ENCODE measurements at places on chromosomes 1 and 21. TPM values are rescaled to one million over a fixed set of nuclear protein-coding genes. Genes with fewer than 3 reads are reported as not detected.
A peak's percentile ranks its signal among the peaks of the same experiment; 100 is the strongest.

Gene SCP2
- total RNA-seq, result 90.3 TPM

Gene SYT6
- total RNA-seq, result not detected

Gene GUCA2B
- not detected for total RNA-seq

Gene UBE2U
- not detected for total RNA-seq

Gene MCM3AP
- 78.1 TPM for total RNA-seq

DNA sequence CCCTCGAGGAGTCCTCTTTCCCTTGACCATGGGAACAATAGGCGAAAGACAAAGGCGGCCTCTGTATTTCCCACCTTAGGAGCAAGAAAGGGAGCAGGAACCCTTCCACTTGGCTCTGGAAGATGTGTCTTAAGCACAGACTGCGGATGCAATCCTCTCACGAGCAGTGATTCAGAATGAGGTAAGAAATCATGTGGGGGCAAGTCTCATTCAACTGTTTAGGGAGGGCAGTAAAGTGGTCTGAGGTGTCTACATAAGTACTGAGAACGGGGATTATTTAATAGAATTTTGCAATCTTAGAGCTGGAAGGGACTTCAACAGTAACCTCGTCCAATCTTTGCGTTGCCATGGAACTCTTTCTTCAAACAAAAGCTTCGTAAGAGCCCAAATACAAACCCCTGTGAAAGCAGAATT lies 1.6 kb upstream of the DYRK3 start:
- no peak for DNase-seq

DNA sequence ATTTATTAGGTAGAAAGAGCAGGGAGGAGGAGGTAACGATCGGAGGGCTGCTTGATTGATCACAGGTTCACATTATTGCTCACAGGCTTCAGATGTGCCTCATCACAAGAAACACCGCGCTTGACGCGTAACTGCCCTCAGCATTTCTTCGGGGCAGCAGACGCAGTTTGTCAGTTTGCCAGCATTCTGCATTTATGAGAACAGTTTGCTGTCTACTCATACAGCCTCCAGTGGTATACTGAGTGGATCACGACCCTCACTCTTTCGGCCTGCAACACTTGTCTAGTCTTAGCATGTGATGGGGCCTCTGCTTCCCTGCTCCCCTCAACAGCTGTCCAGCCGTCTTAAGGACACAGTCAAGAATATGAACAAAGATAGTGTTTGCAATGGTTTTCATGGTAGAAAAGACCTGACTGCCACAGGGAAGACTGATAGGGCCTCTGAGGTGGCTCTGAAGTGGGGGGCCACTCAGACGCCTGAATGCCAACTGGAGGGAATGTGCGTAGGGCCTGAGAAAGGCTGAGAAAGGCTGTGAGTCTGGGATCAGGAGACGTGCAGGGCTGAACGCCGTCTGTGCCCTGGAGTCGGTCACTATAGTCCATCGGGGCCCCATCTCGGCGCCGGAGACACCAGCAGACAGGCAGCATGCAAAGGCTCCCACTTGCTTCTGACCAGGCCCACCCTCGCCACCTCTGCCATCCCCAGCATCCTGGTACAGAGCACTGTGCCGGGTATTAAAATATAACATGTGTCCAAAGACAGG lies 45.0 kb downstream of the UBE2G2 start:
- DNase-seq, result no peak

DNA sequence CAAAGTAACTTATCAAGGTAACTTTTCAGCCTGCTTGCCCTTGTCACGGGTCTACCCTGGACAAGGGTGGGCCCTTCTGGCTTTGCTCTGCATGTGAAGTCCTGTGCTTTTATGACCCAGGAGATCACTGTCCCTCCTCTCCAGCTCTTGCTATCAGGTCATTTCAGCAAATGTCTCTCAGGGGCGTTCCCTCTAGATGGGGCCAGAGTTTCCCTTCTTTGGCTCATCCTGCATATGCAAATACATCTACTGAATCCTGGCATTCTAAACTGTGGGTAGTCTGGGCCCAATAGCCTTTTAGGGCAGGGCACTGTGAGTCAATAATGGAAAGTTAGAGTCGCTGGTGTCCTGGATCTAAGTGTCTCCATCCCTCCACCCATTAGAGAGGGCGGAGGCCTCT lies 366.9 kb upstream of the USP24 start:
- no peak for DNase-seq

GRCh38 chr1:52552236-52552504 lies 722 bp downstream of the TUT4 start:
- no peak for DNase-seq

GRCh38 chr1:186980400-186980799 lies 151.7 kb downstream of the PLA2G4A start:
- no peak for DNase-seq

GRCh38 chr1:206012086-206012859 lies 9.1 kb upstream of the RAB7B start:
- DNase-seq, result no peak

GRCh38 chr1:2210786-2211185 lies 16.2 kb upstream of the FAAP20 start:
- no peak for DNase-seq

DNA sequence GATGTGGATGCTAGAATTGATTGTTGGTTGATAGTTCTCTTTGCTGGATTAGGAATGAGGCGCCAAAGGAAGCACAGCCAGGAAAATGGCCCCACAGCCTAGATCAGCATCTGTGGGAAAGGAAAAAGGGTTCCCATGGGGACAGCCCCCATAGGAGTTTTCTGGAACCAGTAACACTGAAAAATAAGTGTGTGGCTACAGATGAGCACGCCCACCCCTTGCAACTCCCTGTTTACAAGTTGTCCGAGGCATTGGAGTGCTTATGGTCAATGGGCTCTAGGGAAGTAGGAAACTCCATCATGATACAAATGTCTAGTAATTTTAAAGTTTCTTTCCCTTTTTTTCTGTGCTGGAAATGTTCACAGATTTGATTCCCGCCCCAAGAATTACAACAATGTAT lies 23.8 kb upstream of the UBE2U start:
- no peak for DNase-seq

- no peak for DNase-seq
These were observed 66.7 kb downstream of the TLR5 start for GRCh38 chr1:223076362-223076761.

DNA sequence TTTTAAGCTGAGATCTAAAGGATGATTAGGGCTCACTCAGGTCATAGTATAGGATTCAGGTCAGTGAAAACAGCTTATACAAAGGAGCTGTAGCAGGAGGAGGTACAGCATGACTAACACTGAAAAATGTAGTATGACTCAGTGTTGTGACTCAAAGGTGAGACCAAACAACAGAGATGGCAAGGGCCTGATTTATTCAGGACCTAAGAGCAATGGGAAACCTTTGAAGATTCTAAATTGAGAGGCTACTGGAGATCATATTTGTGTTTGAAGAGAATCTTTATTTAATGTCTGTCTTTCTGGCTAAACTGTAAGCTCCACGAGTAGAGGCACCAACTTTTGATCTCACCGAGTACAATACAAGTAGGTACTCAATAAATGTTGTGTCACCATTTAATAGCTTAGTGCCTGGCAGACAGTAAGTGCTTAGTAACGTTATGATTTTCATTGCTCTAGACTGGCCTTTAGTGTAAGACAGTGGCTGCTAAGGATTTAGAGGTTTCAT lies 43.5 kb downstream of the PRKAA2 start:
- DNase-seq, result no peak

DNA sequence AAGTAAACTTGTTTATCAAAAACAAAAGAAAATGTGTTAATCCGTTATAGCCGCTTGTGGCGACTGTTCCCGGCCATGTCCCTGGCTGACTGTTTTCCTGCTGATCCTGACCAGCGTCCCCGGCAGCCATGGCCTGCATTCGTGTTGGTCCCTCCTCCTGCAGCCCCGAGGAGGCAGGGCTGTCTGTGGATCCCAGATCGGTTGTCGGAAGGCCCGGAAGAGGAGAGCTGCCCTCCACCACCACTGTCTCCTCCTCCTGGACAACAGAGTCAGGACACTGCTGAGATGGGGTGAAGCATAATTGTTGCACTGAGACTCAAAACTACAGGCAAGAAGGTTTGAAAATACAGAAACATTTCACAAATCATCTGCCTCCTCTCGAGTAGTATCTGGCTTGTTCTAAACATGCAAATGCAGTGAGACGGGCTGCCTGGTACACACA lies 3.6 kb upstream of the MXRA8 start:
- DNase-seq, result no peak

DNA sequence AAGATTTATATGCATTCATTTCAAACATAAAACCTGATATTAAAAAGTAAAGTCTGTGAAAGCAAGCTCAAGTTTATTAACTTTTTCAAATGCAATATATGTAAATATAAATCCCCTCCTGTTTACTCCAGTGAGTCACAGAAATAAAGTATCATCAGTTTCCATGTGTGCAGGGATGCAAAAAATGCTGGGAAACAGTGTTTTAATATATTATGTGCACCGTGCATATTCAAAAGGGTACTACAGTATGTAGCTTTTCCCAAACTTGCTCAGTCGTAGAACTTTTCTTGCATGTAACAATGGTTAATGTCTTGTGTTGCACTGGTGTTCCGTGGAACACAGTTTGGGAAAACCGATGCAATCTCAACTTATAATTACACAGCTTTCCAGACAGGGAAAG lies 60.7 kb downstream of the CCDC185 start:
- DNase-seq, result no peak

GRCh38 chr1:225811622-225812487 lies 1.9 kb downstream of the EPHX1 start:
- DNase-seq, result no peak

- peak; percentile 56 for DNase-seq
These were observed 54.3 kb downstream of the KCNC4 start for GRCh38 chr1:110264430-110264829.
